ENCODE measurements at places on chromosomes 5 and 9. TPM values are rescaled to one million over a fixed set of nuclear protein-coding genes. Genes with fewer than 3 reads are reported as not detected.

ASPN gene
- 298 TPM for total RNA-seq

GRCh38 chr5:156094001-156094400 lies 233.0 kb upstream of the SGCD start:
- no peak for DNase-seq

GRCh38 chr9:130213911-130214761 lies 41.9 kb downstream of the NCS1 start:
- peak; percentile 78 for DNase-seq

DNA sequence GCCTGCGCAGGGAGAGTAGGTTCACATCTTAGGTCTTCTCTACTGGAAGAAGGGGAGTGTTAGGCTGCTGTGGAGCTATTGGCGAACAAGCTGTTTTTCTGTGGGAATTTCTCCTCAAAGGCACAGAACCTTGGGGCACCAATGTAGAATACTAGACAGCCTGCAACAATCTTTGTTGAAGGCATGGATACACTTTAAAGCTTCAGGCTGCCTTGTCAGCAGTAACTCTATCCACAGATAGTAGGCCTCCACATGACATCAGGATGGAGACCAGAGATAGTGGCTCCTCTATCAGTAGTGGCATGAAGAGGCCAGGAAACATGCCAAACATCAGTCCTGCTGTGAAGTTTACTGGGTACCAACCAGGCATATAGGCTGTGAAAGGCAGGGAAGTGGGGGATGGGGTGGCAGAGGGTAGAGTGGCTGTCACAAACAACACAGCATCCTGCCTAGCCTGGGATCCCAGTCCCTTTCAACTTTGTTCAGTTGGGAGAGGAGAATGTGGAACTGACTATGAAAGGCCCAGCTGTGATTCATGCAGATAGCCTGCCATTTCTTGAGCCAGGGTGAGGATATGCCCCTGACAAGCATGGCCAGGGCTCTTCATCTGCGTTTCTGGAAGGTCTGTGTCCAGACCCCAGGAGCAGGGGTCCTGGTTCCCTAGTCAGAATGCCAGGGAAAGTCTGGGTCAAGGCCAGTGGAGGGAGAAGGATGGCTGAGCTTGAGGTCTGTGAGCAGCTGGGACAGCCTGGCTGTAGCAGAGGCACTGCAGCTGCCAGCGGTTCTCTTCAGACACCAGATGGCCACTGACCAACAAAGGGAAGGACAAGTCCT lies 1.0 kb upstream of the HK3 start:
- DNase-seq: no peak

DNA sequence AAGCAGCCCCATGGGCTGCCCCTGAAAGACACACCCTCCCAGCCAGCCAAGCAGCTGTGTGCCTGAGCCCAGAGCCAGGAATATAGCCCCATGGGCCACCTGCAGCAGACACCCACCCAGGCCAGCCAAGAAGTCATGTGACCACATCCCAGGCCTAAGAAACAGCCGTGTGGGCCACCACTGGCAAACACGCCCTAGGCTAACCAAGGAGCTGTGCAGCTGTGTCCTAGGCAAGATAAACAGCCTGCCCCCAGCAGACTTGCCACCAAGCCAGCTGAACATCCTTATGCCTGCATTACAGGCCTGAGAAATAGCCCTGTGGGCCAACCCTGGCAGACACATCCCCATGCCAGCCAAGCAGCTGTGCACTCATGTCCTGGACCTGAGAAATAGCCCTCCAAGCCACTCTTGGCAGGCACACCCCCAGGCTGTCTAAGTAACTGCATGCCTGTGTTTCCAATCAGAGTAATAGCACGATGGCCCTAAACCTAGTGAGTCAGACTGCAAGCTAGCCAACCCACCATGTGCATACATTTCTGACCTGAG lies 143.0 kb downstream of the ADAMTS6 start:
- no peak for DNase-seq

GRCh38 chr5:136375920-136376319 lies 10.6 kb upstream of the TRPC7 start:
- DNase-seq: no peak

GRCh38 chr5:125480911-125481310 lies 734.5 kb upstream of the ZNF608 start:
- DNase-seq: no peak

DNA sequence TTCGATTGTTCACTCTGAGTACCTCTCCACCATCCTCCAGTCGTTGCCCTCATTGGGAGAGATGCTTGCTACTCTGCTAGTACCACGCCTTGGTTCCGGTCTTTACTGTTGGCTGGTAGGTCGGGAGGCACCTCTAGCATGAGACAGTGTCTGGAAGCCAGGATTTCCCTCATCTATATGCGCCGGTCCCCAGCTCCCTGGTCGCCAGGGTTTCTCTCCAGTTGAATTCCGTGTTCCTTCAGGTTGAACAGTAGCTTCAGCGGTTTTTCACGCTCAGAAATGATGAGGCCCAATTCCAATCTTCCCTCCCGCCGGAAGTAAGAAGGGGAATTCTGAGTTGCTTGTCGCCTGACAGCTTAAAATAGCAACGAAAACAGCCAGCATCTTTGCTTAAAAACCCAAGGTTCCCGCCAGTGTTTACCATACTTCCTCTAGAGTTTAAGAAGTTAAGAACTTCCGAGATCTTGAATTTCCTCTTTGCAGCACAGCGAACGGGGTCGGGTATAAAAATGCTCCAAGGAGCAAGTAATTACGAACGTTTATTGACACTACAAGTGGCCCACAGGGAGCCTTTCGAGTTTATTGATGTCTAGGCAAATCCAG lies 1.3 kb upstream of the ST8SIA4 start:
- no peak for DNase-seq

DNA sequence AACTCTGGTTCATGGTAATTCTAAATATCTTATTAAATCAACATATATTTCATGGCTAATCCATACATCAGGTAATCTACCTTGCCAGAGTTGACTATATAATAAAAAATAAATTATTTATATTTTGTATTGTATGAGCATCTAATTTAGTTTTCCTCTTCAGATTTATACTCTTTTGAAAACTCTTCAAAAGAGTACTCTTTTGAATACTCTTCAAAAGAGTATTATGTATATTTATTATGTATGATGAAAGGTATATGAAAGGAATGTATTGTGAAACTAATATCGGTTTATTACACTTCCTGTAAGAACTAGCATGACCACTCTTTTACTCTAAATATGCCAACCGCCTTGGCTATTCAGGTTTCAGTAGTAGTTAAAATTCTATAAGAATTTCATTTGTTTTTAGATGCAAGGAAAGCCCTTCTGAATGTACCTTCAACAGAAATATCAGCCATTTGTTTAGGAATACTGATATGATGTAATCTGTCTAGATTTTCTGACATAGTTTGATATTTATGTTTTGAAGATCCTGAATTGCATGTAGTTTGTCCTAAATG lies 178.7 kb downstream of the WDR70 start:
- no peak for DNase-seq

Data from urinary bladder (tissue), 4 donors.